ENCODE measurements at places on chromosomes 16 and 17. TPM values are rescaled to one million over a fixed set of nuclear protein-coding genes. Genes with fewer than 3 reads are reported as not detected.

Gene SALL1
- total RNA-seq, result 0.38 TPM

Gene HS3ST6
- 1.4 TPM for total RNA-seq

Gene GCGR
- 0.47 TPM for total RNA-seq

Gene CES5A
- not detected for total RNA-seq

Gene TP53TG3F
- 0.17 TPM for total RNA-seq

Gene TERB1
- not detected for total RNA-seq

Gene NOG
- 0.94 TPM for total RNA-seq

Gene C17orf100
- 2.8 TPM for total RNA-seq

Gene TXNL4B
- 19.7 TPM for total RNA-seq

Gene SENP3
- 88.8 TPM for total RNA-seq

Gene CCL13
- total RNA-seq, result not detected

Gene WSCD1
- total RNA-seq, result 2.9 TPM

Gene KRTAP2-1
- not detected for total RNA-seq

Gene TBC1D3G
- total RNA-seq, result not detected

Gene KRTAP2-2
- total RNA-seq, result not detected

Gene TNFRSF13B
- not detected for total RNA-seq

Gene ADGRG3
- 0.41 TPM for total RNA-seq

Gene LITAFD
- total RNA-seq, result not detected

Gene GP1BA
- not detected for total RNA-seq

Gene CPD
- 30.8 TPM for total RNA-seq

Gene TMEM106A
- total RNA-seq, result 0.84 TPM

Gene HIC1
- total RNA-seq, result 2.0 TPM

Gene MPDU1
- 113 TPM for total RNA-seq

Gene EFNB3
- total RNA-seq, result 1.4 TPM

Gene ASIC2
- total RNA-seq, result 1.9 TPM
